ENCODE measurements at places on chromosomes 3 and 15.

- no peak for DNase-seq
Observed at GRCh38 chr3:44309500-44309899, 29.1 kb upstream of the TCAIM start.

- DNase-seq = no peak
Observed at GRCh38 chr15:42153874-42154211, 2.6 kb downstream of the PLA2G4F start.

GRCh38 chr3:114378760-114379159 lies 84.9 kb downstream of the TIGIT start:
- no peak for DNase-seq

- DNase-seq = no peak
Observed at GRCh38 chr3:45792516-45793172, 3.7 kb downstream of the SLC6A20 start.

GRCh38 chr3:48607519-48607918 lies 1.9 kb downstream of the UQCRC1 start:
- no peak for DNase-seq

GRCh38 chr3:191120447-191121298 lies 78.4 kb upstream of the OSTN start:
- no peak for DNase-seq

DNA sequence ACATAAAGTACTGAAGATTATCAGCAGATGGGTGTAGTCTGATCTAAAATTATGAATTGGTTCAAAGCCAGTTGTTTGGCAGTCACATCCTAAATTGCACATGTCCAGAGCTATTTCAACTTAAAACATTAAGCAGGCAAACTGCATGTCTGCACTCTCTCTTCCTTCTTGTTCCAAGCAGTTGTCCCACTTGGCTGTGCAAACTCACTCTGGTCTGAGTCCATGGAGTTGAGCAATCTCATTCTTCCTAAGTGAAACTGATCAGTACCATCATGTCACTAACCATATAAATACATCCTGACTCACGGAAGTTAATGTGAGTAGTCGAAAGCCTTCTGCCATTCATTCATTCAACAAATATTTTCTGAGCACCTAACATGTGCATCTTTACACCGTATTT lies 353.0 kb downstream of the ROBO1 start:
- no peak for DNase-seq

DNA sequence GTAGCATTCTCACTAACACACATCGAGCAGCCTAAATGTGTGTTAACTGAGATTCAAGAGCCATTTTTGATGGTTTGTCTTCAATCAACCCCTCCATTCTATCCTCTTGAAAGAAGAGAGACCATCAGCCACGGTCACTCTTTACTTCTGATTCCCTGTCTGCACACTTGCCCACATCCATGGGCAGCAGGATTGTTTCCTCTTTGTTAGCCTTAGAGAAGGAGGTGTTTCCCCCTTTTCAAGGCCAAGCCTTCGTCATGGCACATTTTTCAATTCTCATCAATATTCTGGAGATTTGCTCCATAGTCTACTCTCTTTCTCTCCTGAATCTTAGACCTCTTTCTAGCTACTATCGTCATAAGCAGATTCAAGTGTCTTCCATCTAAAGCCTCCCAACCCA lies 522.4 kb upstream of the NAALADL2 start:
- DNase-seq = no peak

GRCh38 chr15:101070502-101071273 lies 151.5 kb downstream of the LRRK1 start:
- DNase-seq = no peak

- DNase-seq = no peak
Observed at GRCh38 chr3:118960876-118961450, 73.7 kb downstream of the IGSF11 start.

GRCh38 chr3:193270451-193270850 lies 29.4 kb downstream of the PLAAT1 start:
- no peak for DNase-seq

DNA sequence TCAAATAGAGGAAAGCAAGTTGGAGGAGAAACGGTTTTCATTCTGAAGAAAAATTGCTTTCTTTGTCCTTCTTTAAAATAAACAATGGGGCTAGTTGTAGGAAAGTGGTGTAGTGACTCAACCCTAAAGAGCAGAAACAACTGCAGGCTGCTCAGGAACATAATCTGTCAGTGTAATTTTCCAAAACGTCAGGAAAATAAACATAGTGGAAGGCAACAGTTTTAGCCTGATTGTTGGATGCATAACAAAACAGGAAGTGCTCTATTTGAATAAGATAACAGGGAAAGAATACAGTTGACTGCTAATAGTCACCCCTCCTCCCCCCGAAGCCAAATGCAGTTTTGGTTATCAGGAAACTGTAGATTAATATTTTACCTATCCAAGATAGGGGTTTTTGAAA lies 167.6 kb downstream of the ECT2 start:
- DNase-seq = no peak

- no peak for DNase-seq
Observed at GRCh38 chr3:79618883-79619282, 148.9 kb downstream of the ROBO1 start.

DNA sequence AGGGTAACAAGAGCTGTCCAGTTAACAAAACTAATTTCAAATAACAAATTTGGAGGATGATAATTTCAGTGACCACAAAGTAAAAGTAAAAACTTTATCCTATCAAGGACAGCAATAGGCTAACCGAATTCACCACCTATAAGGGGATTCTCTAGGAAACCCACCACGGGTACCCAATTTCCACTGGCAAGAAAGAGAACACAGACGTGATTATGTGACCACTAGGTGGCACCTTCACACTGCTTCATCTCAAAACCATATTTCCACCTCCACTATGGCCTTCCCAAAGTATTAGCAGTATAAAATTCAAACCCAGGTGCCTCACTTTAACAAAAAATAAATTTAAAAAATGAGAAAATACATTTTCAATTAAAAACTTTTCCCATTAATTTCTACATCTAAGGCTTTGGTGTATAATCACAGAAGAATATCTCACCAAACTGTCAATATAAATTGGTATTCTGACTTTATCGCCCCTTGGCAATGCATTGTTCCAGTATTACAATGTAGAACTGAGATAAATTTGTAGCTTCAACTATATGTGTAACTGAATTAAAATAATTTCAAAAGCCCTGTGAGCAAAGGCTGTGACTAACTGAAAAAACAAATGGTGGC lies 96.5 kb downstream of the FSIP1 start:
- peak; percentile 21 for DNase-seq

All from thyroid gland (tissue), 4 donors.